ENCODE measurements at places on chromosomes 13 and 19.

- peak; percentile 76 for DNase-seq
These were observed 661 bp upstream of the MIR17HG start for GRCh38 chr13:91346850-91347201.

GRCh38 chr13:73224703-73225102 lies 165.9 kb downstream of the KLF5 start:
- DNase-seq = no peak

DNA sequence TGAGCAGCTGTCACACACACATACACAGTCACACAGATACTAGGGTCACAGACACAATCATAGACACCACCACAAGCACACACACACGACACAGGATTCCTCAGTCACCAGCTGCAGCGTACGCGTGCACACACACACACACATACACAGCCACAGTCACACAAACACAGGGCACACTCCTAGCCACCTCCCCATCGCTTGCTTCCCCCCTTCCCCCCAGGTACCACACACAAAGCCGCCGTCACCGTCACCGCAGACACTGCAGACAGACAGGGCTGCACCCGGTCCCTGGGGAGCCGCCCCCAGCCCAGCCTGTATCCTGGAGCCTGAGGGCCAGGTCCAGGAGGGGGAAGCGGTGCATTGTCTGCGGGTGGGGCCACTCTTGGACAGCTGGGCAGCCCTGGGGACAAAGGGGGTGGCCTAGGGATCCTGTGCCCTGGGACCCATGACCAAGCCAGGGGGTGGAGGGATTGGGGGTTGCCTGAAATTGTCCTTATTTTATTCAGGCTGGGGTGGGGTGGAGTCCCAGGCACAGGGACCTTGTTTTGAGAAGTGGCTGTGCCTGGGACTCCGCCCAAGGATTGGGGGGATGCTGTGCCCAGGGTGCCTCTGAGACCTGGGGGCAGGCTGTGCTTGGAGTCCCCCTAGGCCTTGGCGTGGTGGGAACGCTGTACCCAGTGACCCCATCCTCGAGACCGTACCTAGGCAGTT lies 957 bp downstream of the NUMBL start:
- DNase-seq = peak; percentile 45

DNA sequence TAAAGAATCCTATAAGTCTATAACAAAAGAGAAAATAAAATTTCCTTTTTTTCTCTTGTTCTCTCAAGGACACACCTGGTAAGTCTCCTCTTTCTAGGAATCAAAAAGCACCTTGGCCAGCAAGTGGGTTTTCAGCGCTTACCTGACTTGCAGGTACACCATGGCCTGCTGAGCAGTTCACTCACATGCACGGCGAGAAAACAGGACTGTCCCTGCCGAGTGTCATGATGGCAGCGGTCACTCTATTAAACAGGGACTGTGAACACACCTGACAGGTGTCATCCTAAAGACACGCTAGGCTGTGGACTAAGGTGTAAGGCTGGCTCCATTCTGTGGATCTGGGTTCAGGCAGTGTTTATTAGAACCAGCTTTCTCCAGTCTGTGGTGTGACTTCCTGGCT lies 170.2 kb downstream of the TEX29 start:
- no peak for DNase-seq

- DNase-seq = peak; percentile 39
These were observed 16.4 kb upstream of the ZNF331 start for GRCh38 chr19:53521373-53522202.

DNA sequence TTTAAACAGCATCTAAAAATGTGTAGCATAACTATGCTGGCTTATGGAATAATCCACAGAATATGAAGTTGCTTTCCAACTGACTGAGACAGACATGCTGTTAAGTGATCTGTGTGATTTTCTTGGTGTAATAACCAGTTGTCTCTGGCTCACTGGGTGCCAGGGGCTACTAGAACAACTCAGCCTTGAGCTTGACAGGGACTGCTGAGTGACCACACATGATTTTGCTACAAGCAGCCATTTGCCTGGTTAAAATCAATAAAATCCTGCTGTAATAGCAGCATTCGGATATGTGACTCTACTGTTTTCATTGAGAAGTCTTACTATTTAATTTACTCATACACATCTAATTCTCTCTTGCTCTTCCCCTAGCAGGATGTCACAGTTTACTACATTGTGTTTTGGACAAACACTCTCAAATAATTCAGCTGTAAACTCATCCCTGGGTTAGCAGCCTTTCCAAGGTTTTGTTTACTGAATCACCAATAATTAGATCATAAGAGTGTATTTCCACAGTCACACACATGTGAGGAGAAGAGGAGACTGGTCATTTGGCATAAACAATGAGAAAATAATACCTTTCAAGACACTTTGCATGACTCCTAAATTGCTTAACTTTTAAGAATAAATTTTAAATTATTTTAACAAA lies 426.2 kb downstream of the PCDH9 start:
- no peak for DNase-seq

DNA sequence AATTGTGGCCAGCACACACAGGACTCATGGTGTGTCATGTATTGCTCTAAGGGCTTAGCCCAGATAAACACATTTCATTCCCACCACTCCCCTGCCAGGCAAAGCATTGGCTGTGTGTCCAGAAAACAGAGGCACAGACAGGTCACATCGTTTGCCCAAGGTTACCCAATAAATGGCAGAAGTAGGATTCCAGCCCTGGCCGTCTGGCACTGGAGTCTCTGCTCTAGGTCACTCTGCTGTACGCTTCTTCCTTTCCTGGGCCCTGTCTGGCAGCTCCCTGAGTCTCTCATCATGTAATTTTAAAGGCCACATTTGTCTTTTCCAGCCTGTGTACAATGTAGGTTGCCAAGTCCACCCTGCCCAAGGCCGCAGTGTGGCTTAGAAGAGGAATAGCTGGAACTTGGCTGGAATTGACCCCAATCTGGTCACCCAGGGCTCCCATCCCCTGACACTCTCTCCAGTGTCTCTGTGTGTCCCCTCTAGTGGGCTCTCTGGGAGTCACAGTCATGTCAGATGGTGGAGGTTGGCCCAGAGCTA lies 264.5 kb upstream of the TSHZ3 start:
- DNase-seq = no peak

GRCh38 chr19:18160971-18161635 lies 8.1 kb downstream of the PIK3R2 start:
- peak; percentile 74 for DNase-seq

DNA sequence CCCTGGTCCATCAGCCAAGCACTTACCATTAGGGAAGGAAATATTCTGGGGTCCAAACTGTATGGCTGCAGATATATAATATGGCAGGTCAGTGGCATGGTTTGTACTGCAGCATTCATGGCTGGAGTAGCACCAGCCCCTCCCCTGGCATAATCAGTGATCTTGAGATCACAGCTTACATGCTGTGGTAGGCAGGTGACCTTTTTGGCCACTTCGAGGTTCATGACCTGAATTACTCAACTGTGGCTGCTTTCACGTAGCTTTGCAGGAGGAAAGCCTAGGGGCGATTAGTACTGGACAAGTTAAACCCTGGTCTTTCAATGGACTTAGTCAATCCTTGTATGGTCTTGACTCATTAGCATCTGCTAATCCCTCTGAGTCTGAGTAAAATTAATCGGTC lies 169.8 kb downstream of the SPRY2 start:
- DNase-seq = no peak

GRCh38 chr13:44013758-44014291 lies 134.1 kb downstream of the LACC1 start:
- no peak for DNase-seq

- DNase-seq = no peak
These were observed 5.3 kb upstream of the FFAR1 start for GRCh38 chr19:35342430-35342829.

- no peak for DNase-seq
These were observed 139.1 kb upstream of the SERP2 start for GRCh38 chr13:44234566-44234965.

GRCh38 chr13:50200569-50200968 lies 185.3 kb downstream of the KCNRG start:
- DNase-seq = no peak

GRCh38 chr13:93534181-93534700 lies 307.6 kb downstream of the GPC6 start:
- DNase-seq = no peak

- DNase-seq = no peak
These were observed 41.7 kb upstream of the UBL3 start for GRCh38 chr13:29892151-29892550.

GRCh38 chr19:861141-861755 lies 1.8 kb downstream of the CFD start:
- DNase-seq = no peak

DNA sequence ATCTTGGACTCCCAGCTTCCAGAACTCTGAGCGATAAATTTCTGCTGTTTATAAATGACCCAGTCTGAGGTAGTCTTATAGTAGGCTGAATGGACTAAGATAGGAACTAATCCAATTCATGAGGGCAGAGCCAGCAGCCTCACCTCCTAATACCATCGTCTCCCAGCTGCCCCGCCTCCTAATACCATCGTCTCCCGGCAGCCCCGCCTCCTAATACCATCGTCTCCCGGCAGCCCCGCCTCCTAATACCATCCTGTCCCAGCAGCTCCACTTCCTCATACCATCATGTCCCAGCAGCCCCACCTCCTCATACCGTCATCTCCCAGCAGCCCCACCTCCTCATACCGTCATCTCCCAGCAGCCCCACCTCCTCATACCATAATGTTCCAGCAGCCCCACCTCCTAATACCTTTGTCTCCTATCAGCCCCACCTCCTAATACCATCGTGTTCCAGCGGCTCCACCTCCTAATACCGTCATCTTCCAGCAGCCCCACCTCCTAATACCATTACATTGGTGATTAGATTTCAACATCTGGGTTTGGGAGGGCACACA lies 2.4 kb upstream of the ARGLU1 start:
- peak; percentile 71 for DNase-seq

- DNase-seq = no peak
These were observed 4.6 kb downstream of the PPP1R14A start for GRCh38 chr19:38251564-38252051.

- no peak for DNase-seq
These were observed 3.2 kb upstream of the ZNF235 start for GRCh38 chr19:44308011-44308410.

- DNase-seq = no peak
These were observed 7.8 kb upstream of the UBL3 start for GRCh38 chr13:29858231-29858630.

DNA sequence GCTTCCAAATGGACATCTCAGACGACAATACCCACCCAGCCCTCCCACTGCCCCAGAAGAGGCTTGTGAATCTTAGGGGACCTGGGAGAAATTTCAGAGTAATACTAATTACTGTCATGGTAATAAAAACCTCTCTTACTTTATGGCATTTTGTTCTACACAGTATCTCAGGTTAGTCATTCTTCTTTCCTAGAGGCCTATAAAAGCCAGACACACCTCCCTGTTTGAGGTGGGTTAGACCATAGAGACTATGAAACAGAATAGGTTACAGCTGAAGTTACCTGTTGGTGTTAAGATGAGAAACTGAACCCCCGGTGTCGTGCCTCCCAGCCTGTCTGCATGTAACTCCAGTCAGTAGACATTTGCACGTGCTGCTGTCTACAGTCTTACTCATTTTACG lies 113.9 kb downstream of the SLC7A1 start:
- no peak for DNase-seq

DNA sequence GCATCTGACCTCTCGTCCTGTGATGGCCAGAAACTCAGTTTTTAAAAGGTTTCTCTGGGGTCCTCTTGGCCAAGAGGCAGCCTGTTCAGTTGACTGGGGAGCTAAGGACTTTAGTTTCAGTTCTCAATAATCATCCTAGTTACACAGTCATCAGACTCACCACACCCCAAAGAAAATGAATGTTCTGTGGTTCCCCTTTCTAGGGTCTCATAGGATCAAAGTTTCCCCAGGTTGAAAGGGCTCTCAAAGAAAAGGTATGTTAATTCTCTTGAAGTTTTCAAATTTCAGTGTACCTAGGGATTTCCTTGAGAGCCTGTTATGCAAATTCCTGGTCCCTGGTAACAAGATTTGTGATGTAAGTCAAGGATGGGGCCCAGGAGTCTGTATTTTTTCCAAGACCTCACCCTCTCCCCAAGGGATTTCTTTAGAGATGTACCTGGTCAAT lies 94.9 kb downstream of the FAM216B start:
- no peak for DNase-seq

All from activated CD8-positive, alpha-beta T cell treated with anti-CD3 and anti-CD28 coated beads for 36 hours (primary cell).